Naive thymus-derived CD8-positive, alpha-beta T cell (primary cell): ENCODE measurements at places on chromosomes 7 and 10.

- H3K4me1 ChIP-seq, result peaks cover 2% of the 10 kb centered on the region
- H3K27me3 ChIP-seq, result no peaks in the 10 kb centered on the region
- H3K4me3 ChIP-seq, result no peak overlapping the region
- peaks cover 2% of the 10 kb centered on the region for H3K36me3 ChIP-seq
These were observed 199.3 kb upstream of the FZD1 start for GRCh38 chr7:91064938-91065337.

GRCh38 chr10:78516756-78517155, 483.1 kb downstream of the RPS24 start:
- peaks cover 10% of the 10 kb centered on the region for H3K4me1 ChIP-seq
- H3K4me3 ChIP-seq, result no peak overlapping the region
- H3K36me3 ChIP-seq, result no peaks in the 10 kb centered on the region
- no peaks in the 10 kb centered on the region for H3K27me3 ChIP-seq

DNA sequence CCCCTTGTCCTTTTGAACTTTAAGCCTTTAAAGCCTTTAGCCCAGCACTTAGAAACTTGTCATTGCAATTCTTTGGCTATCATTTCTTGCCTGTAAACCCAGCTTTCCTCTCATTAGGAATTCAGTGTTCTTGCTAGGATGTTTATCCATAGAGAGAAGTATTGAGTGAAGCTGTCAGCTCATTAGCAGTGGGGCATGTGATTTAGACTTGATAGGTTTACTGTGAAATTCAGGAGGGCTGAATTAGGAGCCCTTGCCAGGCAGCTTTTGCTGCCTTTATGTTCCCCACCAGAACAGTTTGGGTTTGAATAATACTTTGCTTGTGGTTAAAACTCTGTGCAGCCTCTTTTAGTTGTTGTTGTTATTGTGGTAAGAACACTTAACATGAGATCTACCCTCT, 39.5 kb downstream of the LHFPL3 start:
- H3K27me3 ChIP-seq, result peaks cover 5% of the 10 kb centered on the region
- H3K4me3 ChIP-seq, result no peak overlapping the region
- DNase-seq, result no peak

DNA sequence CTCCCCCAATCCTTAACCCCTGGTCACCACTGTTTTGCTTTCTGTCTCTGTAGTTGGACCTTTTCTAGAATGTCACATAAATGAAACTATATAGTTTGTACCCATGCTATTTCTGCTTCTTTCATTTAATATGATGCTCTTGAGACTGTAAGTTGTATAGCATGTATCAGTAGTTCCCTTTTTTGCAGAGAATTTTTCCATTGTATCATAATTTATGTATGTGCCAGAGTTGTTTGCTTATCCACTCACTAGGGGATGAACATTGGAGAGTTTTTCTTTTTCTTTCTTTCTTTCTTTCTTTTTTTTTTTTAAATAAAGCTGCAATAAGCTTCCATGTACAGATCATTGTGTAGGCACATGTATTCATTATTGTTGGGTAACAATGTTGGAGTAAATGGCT, 544.8 kb downstream of the CNTNAP2 start:
- no peaks in the 10 kb centered on the region for H3K4me1 ChIP-seq
- no peak for DNase-seq
- no peaks in the 10 kb centered on the region for H3K27me3 ChIP-seq
- no peak overlapping the region for H3K27ac ChIP-seq

GRCh38 chr10:124598773-124599587, 137.4 kb downstream of the LHPP start:
- no peaks in the 10 kb centered on the region for H3K27me3 ChIP-seq
- peaks cover 8% of the 10 kb centered on the region for H3K4me1 ChIP-seq
- H3K36me3 ChIP-seq, result no peaks in the 10 kb centered on the region
- DNase-seq, result no peak
